ENCODE measurements at places on chromosomes 11 and 22.

- no peak for DNase-seq
These were observed 25.9 kb upstream of the TOLLIP start for GRCh38 chr11:1335264-1335810.

DNA sequence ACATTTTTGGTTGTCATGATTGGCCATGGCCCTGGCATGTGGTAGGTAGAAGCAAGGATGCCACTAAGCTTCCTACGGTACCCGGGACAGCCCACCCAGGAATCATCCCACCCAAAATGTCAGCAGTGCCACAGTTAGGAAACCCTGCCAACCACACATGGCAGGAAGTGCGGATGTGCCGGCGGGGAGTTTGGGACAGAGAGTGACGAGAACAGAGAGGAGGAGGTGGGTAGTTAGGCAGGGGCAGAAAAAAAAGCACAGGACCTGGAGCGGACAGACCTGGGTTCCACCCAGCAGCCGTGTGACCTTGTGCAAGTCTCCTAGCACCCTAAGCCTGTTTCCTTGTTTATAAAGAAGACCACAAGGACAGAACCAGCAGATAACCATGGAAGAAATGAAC is 3.3 kb downstream of the SPI1 start:
- no peak for DNase-seq

- peak; percentile 17 for DNase-seq
These were observed 5.8 kb upstream of the MIEF1 start for GRCh38 chr22:39496131-39496838.

DNA sequence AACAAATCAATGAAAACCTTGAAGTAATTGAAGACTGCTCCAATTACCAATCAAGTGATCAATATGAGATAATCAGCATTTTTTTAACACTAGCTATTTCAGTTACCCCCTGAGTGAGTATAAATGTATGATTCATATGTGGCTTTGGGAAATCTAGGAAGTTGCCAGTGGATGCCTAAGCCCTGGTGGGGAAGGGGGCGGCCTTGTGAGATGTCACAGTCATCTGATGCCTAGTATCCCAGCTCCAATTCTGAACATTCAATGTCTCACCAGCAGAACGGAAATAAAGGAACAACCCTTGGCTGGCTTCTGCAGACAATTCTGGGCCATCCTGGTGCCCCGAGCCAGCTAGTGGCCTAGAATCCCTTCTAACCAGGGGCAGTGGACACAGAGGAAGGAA is 58.5 kb upstream of the TIMP3 start:
- no peak for DNase-seq

DNA sequence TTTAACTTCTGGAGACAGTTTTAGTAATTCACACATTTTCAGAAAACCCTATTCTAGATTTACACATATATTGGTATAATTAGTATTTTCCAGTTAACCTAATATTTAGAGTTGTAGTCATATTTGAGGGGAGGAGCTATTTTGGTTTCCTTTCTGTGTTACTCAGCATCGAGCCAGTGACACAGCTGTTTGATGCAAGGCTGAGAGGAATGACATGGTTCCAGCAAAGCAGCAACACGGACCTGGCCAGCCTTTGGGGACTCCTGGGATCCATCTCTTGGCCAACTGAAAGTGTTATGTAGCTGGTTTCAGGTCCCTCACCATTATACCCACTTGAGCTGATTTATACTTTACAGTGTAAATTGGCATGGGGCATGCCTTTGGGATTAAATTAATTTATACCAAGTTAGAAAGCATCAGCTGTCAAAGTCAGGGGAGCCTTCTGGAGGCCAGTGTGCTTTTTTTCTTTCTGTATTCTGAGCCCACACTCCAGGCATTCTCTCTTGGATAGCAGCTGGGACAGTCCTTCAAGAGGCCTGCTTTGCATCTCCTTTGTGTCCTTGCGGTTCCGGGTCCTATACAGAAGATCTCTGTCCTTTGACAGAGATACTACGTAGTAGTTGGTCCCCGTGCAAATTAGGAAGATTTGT is 91.3 kb upstream of the SLC25A18 start:
- no peak for DNase-seq

GRCh38 chr11:27868709-27869108 is 168.5 kb upstream of the BDNF start:
- no peak for DNase-seq

- no peak for DNase-seq
These were observed 28.4 kb downstream of the RRP8 start for GRCh38 chr11:6574816-6575715.

- no peak for DNase-seq
These were observed 55.8 kb upstream of the PRODH start for GRCh38 chr22:18991821-18992442.

DNA sequence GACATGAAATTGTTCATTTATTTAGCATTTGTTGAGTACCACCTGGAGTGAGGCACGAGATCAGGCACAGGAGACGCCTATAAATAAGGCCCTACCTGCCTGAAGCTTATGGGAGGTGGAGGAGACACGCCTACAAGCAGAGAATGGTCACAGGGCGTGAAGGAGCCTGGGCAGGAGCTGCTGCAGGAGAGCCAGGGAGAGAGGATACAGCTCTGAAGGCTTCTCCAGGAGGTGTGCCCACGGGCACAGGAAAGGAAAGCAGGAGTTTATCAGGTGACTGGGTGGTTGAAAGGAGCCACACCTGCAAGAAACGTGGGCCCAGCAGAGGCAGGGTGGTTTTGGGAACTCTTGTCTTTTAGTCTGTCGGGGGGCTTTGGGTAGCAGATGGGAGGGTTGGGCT is 70.3 kb downstream of the BMAL1 start:
- no peak for DNase-seq

GRCh38 chr11:92306966-92307510 is 82.4 kb downstream of the FAT3 start:
- DNase-seq = no peak

DNA sequence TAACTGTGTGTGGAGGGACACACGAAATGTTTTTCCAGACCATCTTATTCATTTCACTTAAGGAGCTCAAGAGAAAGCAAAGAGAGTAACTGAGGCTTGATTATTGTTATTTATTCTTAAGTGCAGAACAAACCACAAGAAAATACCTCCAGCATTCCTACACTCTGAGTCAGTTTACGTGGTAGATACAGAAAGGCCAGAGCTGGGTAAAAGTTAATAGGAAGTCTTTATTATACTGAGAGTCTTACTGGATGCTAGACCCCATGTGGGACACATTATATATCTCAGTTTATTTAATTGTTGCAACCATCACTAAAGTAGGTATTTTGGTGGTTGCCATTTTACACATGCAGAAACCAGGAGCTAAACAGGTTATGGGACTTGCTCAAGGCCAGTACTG is 261.4 kb upstream of the POU2AF2 start:
- no peak for DNase-seq

GRCh38 chr22:39234472-39234787 is 10.4 kb downstream of the PDGFB start:
- DNase-seq = no peak

GRCh38 chr22:26576026-26576680 is 13.8 kb downstream of the TPST2 start:
- DNase-seq = no peak

GRCh38 chr11:1438261-1438966 is 48.2 kb downstream of the MOB2 start:
- DNase-seq = no peak

DNA sequence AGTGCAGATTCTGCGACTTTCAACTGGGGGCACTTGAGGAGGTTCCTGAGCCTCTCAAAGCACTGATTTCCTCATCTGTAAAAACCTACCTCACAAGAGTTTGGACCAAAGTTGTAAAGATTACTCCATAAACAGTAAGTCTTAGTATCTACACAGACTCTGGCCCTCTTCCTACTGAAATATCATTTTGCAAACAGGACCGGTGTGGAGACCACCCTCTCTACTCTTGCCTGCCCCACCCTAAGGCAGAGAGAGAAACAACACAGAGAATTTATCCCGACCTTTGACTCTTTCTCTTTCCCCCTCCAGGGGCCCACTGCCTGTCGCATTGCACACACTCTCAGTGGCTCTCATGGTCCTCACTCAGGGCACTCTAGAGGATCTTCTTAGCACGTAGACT is 117.9 kb upstream of the LDLRAD3 start:
- no peak for DNase-seq

- DNase-seq = no peak
These were observed 90.1 kb downstream of the PDHX start for GRCh38 chr11:35006389-35007128.

Measured in NCI-H510A treated with DMSO at 0.1 percent for 48 hours (cell line).